ENCODE measurements at places on chromosomes 2 and 18.

GRCh38 chr2:240962300-240963064 lies 35.9 kb upstream of the SNED1 start:
- DNase-seq: peak; percentile 55

DNA sequence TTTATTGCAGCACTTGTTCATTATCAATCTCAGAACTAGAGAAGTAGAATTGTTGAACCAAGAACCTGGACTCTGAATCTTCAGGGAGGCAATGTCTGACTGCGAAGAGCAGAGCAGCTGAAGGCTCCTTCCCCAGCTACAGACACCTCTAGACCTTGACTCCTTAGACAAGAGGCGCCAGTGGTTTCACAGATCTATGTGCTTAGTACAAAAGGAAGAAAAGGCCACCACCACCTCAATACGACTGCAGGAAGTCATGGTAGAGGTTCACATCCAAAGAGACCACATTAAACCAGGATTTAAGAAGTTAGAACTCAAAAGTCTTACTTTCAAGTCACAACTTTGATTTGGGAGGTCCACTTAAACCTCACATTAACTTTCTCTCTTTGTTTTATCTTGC lies 158.1 kb upstream of the VRK2 start:
- no peak for DNase-seq

GRCh38 chr18:48805826-48806535 lies 144.8 kb downstream of the SMAD7 start:
- no peak for DNase-seq

- peak; percentile 81 for DNase-seq
Measured at GRCh38 chr2:163735685-163736432, at the start of gene FIGN. TSS of gene FIGN (minus strand) at chr2:163736008. CDS start at chr2:163734927, 1,081 bp downstream.

- DNase-seq: no peak
Measured at GRCh38 chr2:25697559-25698341, 24.4 kb upstream of the DTNB start.

Measured in iPS-NIHi11 (cell line).